ENCODE measurements at places on chromosomes 2 and 18.
A peak's percentile ranks its signal among the peaks of the same experiment; 100 is the strongest.

GRCh38 chr2:219249203-219249980 is 3.7 kb upstream of the TUBA4B start:
- DNase-seq: no peak

- DNase-seq: no peak
These were observed 372.2 kb upstream of the HS6ST1 start for GRCh38 chr2:128690869-128691268.

GRCh38 chr2:200330351-200331060 is 24.0 kb downstream of the SPATS2L start:
- no peak for DNase-seq

- no peak for DNase-seq
These were observed 74.1 kb downstream of the RND3 start for GRCh38 chr2:150413366-150413765.

- no peak for DNase-seq
These were observed 320.6 kb upstream of the RAB12 start for GRCh38 chr18:8288472-8289195.

DNA sequence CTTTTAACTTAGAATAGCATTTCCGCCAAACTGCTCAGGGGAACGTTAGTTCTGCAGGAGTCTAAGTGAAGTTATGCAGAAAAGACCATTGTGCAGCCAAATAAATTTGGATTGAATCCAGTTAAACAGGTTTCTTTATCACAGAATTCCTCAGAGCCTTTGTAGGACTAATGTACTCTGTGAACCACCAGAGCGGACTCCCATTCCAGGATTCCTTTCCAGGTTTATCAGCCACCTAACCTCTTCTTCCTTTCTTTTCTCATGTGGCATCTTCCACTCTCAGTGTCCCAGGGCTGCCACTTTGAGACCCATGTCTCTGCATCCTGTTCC is 350.4 kb downstream of the TSN start:
- no peak for DNase-seq

GRCh38 chr18:47748847-47749599 is 181.4 kb downstream of the SMAD2 start:
- DNase-seq: peak; percentile 13

- no peak for DNase-seq
These were observed 3.5 kb upstream of the ILKAP start for GRCh38 chr2:238207006-238207405.

DNA sequence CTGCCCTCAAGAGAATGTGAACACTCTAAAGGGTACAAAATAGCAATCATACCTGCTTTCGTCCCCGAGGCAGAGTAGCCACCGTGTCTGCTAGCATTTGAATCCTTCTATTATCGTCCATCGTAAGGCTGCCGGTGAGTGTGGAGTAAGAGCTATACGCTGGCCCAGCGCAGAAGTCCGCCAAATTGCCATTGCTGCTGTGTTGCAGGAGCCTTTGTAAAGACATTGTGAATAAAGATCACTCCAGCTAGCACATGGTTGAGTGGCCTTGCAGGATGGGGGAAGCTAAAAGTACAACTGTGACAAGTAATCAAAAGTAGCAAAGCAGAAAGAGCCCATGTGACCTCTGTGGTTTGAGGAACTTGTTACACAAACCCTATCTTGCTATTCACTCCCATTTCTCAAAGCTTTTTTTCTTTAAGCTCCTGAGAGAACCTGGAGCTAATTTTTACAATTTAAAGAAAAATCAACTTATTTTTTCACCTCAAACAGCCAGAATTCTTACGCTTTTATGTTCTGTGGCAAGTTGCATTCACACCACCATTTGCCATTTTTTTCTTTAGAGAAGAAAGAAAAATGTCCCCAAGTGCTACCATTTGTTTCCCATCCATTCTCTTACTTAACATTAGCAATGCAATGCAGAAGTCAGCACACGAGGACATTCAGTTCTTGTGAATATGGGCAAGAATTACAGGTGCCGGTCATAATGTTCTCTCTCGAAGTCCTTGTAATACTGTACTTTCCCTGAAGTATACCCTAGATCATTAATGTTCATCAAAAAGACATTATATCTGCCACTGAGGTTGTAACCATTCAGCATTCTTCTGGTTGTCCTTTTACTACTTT is at the start of gene CYTIP:
TSS of gene CYTIP (minus strand) at position 295 of the 846 bp plus-strand sequence. CDS start at position 226, 69 bp downstream.
- no peak for DNase-seq

DNA sequence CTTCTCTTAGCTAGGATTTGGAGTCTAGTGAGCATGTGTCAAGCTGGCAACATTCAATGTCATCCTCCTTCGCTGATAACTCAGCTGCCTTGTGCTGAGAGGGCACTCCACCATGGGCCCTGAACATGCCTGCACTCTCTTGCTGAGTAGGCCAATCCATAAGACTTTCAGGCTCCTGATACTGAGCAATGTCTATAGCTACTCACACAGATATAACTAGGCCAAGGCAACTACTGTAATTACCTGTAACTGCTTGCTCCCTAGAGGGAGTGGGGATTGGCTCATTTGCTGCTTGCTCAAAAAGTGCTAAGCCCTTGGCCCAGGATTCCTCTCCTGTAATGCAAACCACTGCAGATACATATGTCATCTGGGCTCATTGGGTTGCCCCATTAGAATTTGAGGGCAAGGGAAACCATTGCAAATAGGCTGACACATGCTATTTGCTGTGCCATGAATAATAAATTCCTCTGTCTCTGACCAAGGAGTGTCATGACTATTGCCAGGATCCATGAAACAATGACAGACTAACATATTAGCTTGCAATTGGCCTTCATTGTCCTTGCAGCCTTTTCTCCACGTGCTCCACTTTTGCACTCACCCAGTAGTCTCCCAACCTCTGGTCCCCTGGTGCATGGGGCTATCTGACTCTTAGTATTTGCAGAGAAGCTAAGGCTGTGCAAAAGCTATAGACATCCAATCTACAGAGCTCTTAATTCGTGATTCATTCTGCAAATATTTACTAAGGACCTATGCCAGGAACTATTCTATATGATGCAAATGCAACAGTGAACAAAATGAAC is 36.9 kb upstream of the BMPR2 start:
- DNase-seq: peak; percentile 71

GRCh38 chr2:66426244-66427111 is 8.4 kb upstream of the MEIS1 start:
- no peak for DNase-seq

GRCh38 chr2:217162533-217162932 is 302.7 kb upstream of the TNP1 start:
- peak; percentile 79 for DNase-seq

DNA sequence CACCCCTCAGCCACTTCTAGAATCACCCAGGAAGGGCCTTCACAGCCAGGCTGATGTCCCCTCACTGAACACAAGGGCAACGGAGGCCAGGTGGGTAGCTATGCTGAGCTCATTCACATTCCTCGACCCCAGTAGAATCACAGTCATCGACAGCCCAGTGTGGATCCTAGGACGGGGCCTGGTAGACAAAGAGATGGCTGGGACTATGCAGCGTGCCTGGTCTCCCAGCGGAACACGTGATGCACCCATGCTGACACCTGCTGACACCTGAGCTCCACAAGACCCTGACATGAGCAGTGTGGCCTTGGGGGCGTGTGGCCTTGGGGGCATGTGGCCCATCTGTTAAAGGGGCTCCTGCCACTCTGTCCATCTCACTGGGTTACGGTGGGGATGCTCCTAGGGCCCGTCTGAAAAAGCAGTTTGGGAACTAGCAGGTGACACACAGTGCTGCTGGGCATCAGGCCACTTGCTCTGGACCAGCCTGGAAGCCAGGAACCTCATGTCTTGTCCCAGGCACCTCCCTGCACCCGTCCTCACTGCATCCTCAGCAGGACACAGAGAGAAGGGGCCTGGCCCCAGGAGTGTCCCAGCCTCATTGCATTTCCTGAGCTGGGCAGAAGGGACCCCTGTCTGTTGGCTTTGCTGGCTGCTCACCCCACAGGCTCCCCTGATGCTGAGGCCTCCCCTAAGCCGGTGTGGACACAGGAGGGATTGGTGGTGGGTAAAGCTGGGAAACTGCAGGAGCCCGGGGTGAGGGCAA is 9.7 kb downstream of the ECEL1 start:
- no peak for DNase-seq

GRCh38 chr2:28351621-28352020 is 41.0 kb upstream of the FOSL2 start:
- no peak for DNase-seq

- no peak for DNase-seq
These were observed 203.5 kb upstream of the HAAO start for GRCh38 chr2:42995752-42996422.

DNA sequence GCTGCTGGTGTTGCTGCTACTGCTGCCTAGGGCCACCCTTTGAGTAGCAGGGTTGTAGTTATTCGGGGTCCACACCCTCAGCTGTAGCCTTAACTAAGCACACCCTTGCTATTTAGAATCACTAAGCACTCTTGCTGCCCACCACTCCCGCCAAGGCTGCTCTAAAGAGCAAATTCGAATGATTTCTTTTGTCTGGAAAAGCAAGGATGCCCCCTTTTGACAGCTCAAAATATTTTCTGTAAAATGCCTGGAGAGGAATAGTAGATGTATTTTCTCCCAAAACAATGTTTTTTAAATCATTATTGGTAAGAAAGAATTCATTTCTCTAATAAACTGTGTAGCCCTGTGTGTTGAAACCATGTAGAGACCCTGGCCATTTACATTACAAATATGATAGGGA is 80.8 kb upstream of the PAPOLG start:
- no peak for DNase-seq

GRCh38 chr18:34122724-34123334 is 101.9 kb downstream of the NOL4 start:
- peak; percentile 19 for DNase-seq

DNA sequence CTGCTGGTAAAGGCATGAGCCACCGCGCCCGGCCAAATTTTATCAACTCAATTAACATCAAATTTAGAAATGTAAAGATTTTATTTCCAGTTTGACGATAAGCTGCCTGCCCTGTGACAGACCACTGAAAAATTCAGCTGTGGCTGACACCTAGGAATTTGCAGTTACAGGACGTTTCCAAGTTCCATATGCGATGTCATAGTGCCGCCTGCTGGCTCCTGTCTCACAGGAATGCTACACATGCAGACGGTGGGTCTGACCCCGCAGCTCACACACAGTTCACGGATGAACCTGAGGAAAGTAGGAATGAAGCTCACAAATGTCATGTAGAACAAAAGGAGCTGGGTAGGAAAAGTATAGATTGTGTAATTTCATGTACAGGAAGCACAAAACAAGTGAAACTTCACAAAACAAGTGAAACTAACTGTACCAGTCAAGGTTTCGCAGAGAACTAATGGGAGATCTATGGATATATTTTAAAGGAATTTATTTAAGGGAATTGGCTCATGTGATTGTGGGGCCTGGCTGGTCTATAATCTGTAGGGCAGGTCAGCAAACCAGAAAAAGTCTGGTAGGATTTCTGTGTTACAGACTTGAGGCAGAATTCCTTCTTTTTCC is 13.2 kb upstream of the SEH1L start:
- DNase-seq: peak; percentile 63

- no peak for DNase-seq
These were observed 28.6 kb downstream of the SH3RF3 start for GRCh38 chr2:109157563-109158105.

GRCh38 chr18:77369644-77370043 is 120.0 kb downstream of the GALR1 start:
- DNase-seq: no peak

- DNase-seq: no peak
These were observed 31.0 kb downstream of the KIF1A start for GRCh38 chr2:240789051-240789453.

DNA sequence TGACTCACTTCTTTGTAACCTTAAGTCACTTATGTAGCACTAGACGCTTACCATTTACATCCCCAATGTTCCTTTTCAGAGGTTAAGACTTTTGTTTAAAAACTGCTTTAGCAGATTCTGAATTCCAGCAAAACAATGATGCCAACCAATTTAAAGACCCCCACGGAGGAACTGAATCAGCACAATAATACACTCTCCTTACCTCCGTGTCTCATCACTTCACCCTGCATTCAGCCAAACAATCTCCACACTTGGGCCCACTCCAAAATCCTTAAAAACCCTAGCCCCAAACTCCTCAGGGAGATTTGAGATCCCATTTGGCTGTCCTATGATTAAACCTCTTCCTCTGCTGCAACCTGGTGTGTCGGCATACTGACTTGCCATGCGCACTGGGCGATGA is 153.9 kb downstream of the B3GNT2 start:
- no peak for DNase-seq

GRCh38 chr2:212158081-212158480 is 380.5 kb downstream of the ERBB4 start:
- DNase-seq: no peak

GRCh38 chr2:173970516-173970924 is 5.3 kb upstream of the SP3 start:
- DNase-seq: no peak

- no peak for DNase-seq
These were observed 24.1 kb downstream of the MROH2A start for GRCh38 chr2:233802132-233802815.

- DNase-seq: peak; percentile 25
These were observed 156.7 kb downstream of the ARHGAP28 start for GRCh38 chr18:6885992-6886796.

DNA sequence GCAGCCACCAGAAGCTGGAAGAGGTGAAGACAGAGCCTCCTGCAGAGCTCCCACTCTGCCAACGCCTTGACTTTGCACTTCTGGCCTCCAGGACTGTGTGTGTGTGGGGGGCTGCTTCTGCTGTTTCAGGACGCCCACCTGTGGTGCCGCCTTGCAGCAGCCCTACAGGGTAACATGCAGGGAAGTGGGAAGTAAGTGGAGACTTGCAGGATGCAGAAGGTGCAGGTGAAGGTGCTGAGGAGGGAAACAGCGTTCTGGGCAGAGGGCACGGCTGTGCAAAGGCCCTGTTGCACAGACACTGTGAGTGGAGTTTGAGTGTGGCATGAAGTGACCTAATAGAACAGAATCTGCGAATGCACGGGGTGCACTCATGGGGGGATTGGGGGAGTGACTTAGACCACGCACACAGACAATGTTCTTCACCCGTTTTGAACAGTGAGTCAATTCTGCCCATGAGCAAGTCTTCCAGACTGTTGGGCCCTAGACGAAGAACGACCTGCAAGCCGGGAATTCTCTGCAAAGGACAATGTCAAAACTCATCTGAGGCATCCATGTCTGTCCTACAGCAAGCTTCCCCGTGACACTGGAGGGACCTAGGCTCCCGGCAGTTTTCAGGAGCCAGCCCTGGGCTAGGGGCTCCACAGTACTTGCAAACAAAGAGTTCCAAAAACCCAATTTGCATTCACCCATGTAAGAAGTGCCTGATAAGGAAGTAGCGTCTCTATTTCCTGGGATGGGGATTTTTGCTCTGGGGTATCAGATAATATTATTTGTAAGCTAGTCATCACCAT is 19.0 kb downstream of the MBP start:
- DNase-seq: no peak

- no peak for DNase-seq
These were observed 22.8 kb upstream of the ASNSD1 start for GRCh38 chr2:189638301-189639006.

- no peak for DNase-seq
These were observed 80.3 kb upstream of the GATA6 start for GRCh38 chr18:22088996-22089640.

- no peak for DNase-seq
These were observed 112.1 kb downstream of the MCFD2 start for GRCh38 chr2:46803547-46803878.

- DNase-seq: no peak
These were observed 40.5 kb downstream of the IRS1 start for GRCh38 chr2:226758921-226759640.

GRCh38 chr2:182318466-182319220 is 108.2 kb downstream of the PDE1A start:
- no peak for DNase-seq

Data from fibroblast of skin of left biceps (primary cell).